Activated CD8-positive, alpha-beta memory T cell treated with anti-CD3 and anti-CD28 coated beads for 1 hour (primary cell): ENCODE measurements at places on chromosomes 16 and 17.

DNA sequence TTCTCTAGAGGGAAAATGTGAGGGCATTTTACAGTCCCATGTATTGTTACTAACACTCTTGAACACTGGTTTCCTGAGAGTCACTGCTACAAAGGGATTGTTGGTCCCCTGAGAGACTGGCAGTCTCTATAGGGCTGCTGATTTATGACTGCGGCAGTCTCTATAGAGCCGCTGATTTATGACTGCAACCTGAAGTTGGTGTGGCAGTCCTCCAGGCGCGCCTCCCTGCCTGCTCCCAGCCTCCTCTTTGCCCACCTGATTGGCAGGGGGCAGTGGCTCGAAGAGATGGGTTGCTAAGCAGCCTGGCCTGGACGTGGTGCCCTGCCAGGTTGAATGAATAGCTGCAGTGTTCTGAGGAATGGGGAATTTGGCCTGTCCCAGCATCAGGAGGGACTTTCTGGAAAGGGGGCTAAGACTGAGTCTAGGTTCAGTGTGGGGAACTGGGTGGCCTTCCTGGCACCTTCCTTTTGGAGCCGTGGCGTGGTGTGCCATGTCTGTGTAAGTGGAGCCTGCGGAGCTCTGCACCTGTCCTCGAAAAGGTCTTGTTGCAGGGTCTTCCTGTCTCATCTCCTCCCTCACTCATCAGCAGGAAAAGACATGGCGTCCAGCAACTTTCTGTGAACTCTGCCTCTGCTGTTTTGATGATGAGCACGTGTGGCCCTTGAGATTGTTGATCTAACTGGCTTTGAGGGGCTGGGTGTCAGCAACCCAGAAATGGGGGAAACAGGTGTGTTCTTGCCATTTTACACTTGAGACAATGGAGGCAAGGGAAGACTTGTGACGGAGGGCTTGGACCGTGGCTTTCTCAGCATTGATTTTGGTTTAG lies 24.9 kb downstream of the SAP30BP start:
- no peak for DNase-seq

DNA sequence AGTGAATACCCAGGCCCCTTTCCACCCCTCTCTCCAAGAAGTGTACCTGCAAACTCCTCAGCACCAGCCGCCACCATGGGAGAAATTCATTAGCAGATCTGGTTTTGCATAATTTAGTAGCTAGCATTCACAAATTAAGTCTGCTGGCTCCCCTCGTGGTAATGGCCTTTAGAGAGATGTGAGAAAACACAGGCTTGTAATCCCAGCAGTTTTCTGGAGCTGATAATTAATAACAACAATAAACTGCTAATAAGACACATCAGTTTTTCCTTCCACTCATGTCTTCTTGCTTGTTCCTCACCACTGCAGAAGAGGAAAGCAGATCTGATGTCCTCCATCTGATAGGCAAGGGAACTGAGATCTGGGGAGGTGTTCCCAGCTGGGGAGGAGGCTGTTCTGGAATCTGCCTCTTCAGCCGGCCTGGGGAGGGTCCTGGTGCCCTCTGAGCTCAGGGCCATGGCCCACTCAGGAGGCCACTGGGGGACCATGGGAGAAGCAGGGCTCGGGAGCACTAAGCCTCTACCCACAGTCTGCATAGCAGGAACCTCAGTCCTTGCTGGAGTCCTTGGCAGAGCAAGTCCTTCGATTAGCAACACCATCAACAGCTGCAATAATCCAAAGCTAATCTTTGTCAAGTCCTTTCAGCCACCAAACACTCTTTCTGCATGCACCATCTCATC lies 74.2 kb upstream of the DNAJA2 start:
- DNase-seq, result no peak

DNA sequence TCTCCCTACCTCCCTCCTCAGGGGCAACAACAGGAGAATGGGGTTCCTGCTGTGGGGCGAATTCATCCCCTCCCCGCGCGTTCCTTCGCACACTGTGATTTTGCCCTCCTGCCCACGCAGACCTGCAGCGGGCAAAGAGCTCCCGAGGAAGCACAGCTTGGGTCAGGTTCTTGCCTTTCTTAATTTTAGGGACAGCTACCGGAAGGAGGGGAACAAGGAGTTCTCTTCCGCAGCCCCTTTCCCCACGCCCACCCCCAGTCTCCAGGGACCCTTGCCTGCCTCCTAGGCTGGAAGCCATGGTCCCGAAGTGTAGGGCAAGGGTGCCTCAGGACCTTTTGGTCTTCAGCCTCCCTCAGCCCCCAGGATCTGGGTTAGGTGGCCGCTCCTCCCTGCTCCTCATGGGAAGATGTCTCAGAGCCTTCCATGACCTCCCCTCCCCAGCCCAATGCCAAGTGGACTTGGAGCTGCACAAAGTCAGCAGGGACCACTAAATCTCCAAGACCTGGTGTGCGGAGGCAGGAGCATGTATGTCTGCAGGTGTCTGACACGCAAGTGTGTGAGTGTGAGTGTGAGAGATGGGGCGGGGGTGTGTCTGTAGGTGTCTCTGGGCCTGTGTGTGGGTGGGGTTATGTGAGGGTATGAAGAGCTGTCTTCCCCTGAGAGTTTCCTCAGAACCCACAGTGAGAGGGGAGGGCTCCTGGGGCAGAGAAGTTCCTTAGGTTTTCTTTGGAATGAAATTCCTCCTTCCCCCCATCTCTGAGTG lies 5.9 kb upstream of the LASP1NB start:
- no peak for DNase-seq

- no peak for DNase-seq
Observed at GRCh38 chr16:73052576-73052975, 4.6 kb upstream of the ZFHX3 start.

DNA sequence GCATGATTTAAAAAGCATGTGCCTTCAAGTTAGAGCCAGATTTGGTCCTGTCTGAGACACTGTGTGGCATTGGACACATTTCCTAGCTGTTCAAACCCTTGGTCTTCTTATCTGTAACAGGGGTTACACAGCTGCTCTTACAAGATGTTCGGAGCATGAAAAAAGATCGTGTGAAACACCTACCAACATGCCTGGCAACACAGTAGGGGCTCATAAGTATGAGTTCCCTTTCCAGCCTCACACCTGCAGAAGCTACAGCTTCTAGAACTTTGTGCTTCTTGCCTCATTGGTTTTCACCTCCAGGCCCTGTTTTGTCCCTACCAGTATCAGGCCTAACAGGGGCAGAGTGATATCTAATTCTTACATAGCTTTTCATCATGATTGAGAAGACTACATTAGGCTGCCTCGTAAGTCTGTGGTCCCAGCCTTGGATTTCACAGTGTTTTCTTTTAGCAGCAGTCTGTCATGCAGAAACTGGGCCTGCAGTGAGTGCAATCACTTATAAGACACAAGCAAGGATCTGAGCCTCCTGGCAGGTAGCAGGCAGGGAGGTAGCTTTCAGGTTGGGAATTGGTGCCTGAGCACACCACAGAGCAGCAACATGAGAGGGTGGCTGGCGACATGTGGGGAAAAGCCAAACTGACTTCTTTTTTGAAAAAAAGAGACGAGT lies 78.8 kb downstream of the CCDC182 start:
- no peak for DNase-seq

DNA sequence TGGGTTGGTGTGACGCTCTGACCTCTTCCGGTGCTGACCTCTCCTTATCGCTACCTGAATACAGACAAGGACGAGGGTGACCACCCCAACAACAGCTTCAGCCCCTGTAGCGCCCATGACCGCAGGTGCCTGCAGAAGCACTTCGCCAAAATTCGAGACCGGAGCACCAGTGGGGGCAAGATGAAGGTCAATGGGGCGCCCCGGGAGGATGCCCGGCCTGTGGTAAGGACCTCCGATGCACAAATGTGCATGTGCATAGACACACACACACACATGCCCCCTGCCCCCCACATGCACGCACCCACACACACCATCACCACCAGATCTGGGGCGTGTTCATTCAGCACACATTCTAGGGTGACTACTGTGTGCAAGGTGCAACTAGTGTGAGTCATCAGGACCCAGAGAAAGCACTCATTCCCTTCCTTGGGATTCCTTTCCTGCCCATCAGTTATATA lies 9.7 kb downstream of the IGFBP4 start:
- DNase-seq, result no peak

DNA sequence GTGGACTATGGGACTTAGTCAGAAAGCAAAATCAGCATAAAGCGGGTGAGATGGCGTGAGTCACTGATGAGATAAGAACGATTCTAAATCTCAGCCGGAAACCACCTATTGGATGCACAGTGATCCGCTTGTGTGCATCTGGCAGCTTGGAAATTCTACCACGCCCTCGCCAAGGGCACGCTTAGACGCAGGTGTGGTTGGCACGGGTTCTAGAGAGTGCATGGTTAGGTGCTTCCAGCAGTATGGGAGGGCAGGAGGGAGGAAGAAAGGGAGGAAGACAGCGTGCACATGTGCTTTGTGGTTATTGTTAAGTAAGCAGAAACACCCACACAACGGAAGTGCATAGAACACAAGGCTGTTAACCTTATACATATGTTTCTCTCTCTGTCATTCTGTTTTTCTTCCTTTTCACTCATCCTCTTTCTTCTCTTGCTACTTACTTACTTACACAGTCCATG lies 374.0 kb upstream of the ASIC2 start:
- DNase-seq, result no peak

GRCh38 chr17:50136096-50136687 lies 6.2 kb upstream of the SAMD14 start:
- DNase-seq, result no peak

GRCh38 chr16:56950881-56951771 lies 10.6 kb upstream of the CETP start:
- peak; percentile 39 for DNase-seq

GRCh38 chr16:58684001-58684353 lies 593 bp downstream of the SLC38A7 start:
- DNase-seq, result no peak

GRCh38 chr16:69108064-69108904 lies 2.8 kb downstream of the HAS3 start:
- no peak for DNase-seq

GRCh38 chr17:55727275-55727674 lies 4.6 kb upstream of the TMEM100 start:
- no peak for DNase-seq

- no peak for DNase-seq
Observed at GRCh38 chr16:87438611-87438985, 46.5 kb downstream of the MAP1LC3B start.

- DNase-seq, result no peak
Observed at GRCh38 chr17:57178839-57179238, 77.5 kb upstream of the MSI2 start.

DNA sequence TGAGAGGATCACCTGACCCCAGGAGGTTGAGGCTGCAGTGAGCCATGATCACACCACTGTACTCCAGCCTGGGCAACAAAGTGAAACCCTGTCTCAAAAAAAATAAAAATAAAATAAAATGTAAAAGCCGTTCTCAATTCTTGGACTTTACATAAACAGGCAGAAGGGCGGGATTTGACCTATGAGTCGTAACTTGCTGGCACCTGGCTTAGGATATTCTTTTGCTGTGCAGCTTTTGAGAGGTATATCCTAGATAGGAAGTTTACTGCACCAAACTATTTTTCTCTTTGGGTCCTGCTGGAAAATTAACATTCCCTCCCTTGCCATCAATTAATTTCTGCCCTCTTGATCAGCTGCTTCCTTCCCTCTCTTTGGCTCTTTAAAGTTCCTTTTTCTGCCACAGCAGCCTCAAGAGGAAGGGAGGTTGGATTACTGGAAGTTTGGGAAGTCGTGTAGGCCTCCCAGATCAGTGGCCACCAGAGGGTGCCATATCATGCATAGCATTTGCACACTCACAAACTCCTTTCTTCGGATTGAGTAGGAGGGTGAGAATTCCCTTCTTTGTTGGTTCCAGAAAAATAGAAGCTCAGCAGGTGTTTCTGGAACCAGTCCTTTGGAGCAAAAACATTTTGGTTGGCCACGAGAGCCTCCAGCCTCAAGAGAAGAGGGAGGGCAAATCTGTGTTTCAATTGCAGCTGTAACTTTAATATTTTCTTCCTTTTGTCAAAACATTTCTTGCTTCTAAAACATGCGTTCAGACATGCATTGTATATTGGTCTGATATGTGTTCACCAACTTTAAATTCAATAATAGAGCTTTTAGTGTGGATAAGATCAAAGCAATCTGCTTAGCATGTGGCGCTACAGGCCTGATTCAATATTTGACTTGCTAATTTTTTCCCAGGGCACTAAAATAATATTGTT lies 147.3 kb downstream of the CCDC182 start:
- DNase-seq, result no peak

DNA sequence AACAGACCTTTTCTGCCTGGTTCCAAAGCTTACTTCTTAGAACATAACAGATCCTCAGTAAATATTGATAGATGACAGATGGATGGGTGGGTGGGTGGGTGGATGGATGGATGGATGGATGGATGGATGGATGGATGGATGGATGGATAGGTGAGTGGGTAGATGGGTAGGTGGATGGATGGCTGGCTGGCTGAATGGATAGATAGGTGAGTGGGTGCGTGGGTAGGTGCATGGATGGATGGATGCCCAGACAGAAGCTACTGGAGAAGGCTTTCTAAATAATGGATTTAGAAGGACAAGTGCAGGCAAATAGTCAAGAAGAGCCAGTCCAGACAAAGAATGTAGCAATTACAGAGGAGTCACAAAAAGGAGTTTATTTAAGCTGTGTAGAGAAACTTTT lies 19.6 kb downstream of the SCNN1G start:
- DNase-seq, result no peak

GRCh38 chr16:26952411-26952810 lies 114.3 kb upstream of the C16orf82 start:
- no peak for DNase-seq

DNA sequence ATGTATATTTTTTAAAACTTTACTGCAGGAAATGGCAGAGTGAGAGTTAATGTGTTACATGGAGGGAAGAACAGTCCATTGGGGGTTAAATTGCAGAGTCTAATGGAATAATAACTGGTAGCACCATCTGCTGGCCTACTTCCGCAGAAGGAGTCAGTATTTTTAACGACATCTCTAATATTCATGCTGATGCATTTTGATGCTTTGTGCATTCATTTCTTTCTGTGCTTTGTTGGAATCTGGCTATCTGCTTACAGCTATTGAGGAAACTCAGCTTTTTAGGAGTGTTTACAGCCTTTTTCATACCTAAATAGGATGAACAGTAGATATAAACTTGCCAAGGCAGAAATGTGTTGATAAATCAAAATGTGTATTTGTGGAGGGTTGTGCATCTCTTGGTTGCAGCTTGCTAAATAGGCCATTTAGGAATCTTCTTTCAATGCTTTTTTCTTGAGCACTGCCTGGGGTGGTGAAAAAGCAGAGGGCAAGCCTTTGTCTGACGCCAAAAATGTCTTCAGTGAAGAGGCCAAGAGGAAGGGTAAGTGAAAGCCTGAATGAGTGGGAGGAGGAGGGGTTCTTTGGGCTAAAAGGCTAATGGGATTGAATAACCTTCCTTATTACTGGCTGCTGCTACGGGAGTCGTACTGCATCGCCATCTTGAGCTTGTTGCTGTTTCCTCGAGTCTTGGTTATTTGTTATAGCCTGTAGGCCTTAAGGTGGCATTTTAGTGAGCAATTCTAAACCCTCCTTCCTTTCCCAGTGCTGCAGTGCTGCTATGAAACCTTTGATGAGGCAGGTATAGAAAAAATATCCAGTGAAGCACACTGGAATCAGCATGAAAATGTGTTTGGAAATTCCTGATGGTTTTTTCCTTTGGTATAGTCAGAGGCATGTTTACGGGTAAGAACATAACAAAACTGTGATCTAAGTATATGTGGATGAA lies 153.3 kb downstream of the CHD9 start:
- no peak for DNase-seq
